Activated CD4-positive, alpha-beta T cell treated with anti-CD3 and anti-CD28 coated beads, Interleukin-2, amount 10 ng/mL, durations not matched to agents 7 days and 5 days (primary cell): ENCODE measurements at places on chromosomes 1 and 21.

DNA sequence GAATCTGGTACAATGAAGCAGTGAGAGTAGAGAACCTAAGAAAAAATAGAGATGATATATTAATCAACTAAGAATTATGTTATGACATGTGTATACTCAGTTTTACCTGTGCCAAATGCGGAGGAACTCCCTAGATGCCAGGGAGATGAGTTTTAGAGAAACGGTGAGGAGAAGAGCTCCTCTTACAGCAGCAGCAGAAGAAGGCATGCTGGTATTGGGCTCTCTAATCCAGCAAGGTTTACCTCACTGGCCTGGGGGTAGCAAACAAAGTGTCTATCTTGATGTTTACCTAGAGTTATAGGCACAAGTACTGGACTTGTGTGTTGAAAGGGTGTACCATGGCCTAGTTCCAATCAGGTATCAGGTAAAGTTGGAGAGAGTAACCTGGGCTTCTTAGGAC is 28.9 kb upstream of the DEPDC1 start:
- no peak for DNase-seq

DNA sequence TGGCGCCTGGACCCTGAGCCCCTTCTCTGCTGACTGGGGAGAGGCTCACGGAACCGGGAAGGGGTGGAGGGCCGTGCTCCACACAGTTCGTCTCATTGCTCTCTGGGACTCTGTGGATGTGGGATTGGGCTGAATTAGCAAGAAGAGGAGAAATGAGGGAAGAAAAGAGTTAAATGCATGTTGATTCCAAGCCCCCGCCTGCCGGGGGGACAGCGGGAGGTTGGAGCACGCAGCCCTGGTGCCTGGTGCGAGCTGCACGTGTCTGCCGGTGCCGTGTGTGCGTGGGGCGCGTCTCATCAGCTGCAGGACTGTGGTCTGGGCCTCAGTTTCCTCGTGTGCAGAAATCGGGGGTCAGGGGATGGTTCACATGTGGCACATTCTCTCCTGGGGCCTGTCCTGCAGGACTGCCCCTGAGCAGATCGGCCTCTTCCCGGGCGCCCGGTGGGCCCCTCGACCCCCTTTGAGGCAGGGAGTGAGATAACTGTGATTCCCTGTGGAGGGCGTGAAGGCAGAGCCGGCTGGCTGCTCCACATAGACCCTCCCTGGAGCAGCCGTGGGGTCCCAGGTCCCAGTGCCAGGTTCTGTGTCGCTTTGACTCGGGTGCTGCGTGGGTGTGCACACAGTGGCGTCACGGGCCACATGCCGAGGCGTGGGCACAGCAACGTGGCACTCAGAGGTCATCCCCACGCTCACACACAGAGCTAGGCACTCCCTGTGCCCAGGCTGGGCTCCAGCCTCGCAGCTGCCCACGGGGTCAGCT is 11.4 kb downstream of the SAMD11 start:
- DNase-seq, result no peak

DNA sequence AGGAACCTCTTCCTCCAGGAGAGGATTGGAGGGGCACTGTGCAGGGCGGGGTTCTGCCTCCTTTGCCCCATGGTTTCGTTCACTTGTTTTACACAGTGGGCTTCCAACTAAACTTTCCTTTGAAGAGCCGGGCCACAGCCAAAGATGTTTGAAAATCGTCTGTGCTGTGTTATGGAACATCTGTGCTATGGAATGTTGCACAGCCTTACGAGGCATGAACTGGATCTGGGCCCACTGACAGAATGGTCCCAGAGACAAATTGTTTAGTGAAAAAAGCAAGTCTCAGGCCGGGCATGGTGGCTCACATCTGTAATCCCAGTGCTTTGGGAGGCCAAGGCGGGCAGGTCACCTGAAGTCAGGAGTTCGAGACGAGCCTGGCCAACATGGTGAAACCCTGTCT is 12.6 kb upstream of the MEF2D start:
- no peak for DNase-seq

DNA sequence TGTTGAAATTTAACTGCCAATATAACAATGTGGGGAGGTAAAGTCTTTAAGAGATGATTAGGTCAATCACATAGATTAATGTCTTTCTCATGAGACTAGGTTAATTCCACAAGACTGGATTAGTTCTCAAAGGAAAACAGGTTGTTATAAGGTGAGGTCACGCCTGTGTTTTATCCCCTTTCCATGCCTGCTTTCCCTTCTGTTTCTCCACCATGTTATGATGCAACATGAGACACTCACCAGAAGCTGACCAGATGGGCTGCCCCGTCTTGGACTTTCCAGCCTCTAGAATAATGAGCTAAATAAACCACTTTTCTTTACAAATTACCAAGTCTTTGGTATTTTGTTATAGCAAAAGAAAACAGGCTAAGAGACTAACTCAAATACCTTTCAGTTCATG is 70.8 kb downstream of the DDAH1 start:
- DNase-seq, result no peak

DNA sequence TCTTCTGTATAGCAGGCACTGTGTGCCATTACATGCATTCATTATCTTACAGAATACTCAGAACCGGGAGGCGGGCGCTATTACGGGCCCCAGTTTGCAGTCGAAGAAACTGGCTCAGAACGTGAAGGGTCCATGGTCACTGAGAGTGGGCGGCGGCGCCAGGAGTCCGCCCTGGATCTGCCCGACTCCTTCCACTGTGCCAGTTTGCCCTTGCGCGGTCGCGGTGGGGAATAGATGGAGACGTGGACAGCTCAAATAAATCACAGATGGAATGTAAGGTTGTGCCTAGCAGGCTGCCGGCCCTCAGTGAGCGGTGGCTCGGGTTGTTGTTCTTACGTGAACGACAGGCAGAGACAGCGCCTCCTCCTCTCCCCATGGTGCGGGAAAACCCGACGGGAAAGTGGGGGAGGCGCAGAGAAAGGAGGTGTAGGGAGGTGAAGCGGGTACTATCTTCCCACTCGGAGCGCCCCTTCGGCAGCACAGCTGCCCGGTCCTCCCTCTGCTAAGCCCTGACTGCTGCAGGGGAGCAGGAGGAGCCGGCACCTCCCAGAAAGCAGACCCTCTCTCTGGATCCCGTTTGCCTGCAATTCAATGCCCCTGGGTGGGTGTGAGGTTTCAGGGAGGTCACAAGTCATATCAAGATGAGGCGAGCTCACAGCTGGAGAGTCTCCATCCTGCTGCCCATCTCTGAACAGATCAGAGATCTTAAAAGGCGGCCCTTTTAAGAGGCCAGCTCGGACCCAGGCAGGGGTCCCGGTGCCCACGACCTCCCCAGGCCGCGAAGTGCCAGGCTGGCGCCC is 1.1 kb downstream of the COL9A2 start:
- DNase-seq, result no peak

DNA sequence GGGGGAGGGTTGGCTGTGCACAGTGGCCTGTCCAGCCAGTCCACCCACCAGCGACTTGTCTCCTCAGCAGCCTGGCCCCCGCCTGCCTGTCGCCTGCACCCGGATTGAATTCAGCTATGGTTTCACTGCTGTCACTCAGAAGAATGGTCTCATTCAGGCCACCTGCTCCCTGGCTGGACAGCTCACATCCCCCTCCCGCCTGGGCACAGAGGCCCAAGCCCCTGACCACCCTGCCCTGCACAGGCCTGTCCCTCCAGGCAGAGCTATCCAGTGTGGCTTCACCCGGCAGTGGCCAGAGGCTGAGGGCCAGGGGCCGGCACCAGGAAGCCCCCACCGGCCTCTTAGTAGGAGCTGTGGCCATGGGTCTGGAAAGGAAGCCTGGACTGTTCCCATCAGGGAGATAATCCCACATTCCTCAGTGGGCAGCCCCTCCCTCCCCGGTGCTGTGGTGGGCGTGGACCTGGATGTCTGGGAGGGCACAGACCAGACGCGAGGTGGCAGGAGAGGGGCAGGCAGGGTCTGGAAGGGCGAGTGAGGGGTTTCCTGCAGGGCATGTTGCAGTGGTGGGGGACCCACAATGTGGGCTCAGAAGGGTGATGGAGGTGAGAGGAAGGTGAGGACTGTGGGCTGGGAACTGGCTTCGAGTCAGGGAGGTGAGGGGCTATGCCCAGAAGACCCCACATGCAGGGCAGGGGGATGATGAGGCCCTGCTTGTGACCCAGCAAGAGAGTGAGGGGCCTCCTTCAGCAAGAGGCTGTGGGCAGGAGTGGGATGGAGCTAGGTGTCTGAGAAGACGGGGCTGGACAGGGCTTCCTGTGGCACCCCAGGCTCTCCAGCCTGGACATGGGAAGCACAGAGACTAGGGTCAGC is 30.4 kb downstream of the WNT9A start:
- no peak for DNase-seq

DNA sequence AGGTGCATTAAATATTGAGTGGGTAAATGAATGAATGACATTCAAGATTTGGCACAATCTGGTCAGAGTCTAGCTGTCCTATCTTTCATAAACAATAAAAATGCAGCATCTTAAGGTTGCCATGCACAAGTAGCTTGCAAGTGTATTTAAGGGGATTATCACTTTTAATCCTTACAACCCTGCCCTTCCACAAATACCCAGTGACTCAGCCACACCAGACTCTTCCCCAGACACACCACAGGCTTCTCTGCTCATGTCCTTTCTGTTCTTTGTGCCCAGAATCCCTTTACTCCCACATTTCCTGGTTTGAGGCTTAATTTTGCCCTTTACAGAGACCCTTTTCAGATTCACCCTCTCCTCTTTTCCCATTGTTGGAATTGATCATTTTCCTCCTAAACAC is 59.8 kb downstream of the KIRREL1 start:
- DNase-seq, result no peak

DNA sequence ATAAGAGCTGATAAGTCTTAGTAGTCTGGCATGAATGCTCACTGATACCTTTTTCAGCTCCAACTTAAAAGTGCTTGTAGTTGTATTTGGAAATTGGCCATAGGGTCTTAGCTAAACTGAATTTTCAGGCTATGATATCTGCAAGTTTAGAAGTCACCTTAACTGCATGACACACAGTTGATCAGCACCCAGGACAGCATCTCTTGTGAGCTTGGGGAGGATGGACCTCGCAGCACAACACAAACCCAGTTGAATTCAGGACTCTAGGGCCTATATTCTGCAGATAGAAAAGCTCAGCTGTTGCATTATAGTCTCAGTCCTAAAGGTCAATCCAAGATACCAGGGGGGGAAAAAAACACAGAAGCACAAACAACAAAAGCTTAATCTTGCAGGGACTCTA is 394.3 kb downstream of the KCNH1 start:
- no peak for DNase-seq

- DNase-seq, result no peak
Measured at GRCh38 chr1:169680377-169681019, 30.9 kb downstream of the SELL start.

- no peak for DNase-seq
Measured at GRCh38 chr21:36059823-36060158, 535 bp downstream of the SETD4 start.

DNA sequence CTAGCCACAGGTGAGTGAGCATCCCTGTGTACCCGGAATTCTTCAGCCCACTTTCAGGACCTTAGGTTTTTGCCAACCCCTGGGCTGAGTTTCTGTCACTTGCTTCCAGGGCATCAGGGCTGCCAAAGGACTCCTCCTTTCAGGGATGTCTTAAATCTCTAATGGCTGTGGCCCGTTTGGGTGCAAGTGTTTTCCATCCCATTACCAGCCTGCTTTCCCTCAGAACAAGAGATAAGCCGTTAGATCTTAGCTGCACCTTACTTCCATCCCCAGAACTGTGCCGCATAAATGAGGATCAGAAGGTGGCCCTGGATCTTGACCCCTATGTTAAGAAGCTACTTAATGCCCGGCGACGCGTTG is 652 bp downstream of the SNAPIN start:
- DNase-seq, result no peak

DNA sequence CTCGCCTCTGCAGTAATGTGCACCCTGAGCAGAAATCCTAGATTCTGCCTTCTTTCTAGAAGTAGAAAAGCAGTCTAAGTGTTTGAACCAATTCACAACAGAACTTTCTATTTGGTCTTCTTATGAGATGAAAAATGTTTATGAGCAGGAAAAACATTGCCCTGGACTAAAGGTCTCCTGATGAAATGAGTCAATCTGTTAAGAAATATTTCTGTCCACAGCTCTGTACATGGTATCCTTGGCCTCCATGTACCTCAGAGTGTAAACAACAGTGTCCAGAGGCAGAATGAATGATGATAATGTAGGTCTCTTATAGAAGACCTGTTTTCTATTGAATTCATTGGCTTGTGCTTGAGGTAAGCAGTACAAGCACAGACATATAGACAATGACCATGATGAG is 6.2 kb upstream of the APCS start:
- no peak for DNase-seq

GRCh38 chr1:217096200-217096599 is 373.0 kb upstream of the ESRRG start:
- no peak for DNase-seq

DNA sequence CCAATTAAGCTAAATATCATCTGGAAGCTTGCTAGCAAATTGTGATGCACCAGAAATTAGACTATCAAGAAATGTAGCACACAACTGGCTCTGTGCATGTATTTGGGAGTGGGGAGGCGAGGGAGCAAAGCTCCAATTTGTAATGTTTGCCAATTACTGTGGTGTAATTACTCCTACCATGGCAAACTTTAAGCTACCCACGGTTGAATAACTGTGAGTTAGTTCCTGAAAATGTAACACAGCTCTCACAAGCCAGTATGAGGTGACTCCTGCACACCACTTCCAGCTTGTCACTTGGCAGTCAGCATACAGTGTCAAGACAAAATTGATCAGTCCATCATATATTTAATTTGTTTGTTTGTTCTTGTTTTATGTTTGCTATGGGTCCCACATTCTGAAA is 141.2 kb downstream of the TM2D1 start:
- DNase-seq, result no peak

DNA sequence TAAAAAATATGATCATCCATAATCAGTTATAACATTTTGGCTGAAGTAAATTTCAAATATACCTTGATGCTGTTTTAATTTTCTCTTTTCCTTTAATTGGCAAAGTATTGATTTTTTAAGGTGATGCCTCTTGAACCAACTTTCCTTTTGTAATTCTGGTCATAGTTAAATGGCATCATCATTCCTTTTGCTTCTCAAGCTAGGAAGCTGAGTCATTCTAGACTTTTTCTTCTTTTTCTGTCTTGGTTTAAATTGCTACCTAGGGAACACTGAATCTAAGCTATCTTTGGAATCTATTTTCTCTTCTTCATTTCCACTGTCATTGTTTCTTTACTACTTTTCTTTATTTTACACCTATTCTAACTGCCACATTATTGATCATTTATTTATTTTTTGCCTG is 162.7 kb downstream of the HMCN1 start:
- no peak for DNase-seq

- no peak for DNase-seq
Measured at GRCh38 chr1:26999440-26999987, 6.0 kb downstream of the TRNP1 start.

DNA sequence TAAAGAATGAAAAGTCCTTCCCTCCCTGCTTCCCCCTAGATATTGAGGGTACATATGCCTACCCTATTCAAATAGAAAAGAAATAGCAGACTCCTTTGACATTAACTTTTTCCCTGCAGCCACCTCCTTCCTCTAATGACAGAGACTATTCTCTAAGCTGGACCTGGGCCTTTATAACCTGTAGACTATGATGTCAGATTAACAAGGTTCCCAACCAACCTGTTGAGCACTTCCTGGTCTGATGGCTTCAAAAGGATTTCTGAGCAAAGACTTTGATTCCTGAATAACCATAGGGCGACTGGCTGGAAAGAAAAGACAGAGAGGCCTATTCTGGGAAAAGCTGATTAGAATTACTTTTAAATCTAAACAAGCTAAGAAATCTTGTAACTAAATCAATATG is 18.4 kb upstream of the C1orf216 start:
- DNase-seq, result no peak
